ENCODE measurements at places on chromosomes 1 and 21.
A peak's percentile ranks its signal among the peaks of the same experiment; 100 is the strongest.

DNA sequence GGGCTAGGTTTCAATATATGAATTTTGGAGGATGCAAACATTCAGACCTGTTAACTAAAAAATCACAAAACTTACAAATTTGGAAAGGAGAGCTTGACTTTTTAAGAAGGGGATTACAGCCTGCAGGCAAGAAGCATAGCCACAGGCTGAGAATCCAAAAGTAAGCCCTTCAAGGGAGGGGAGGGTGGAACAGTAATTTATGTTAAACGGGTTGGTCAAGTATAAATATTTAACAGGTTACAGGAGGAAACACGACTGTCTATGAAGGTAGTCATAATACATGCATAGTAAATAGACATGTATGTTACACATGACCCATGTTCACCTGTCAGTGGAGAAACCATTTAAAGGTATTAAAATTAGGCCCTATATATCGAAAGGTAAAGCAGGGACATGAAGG lies 261.1 kb upstream of the RGS18 start:
- no peak for DNase-seq

- DNase-seq = no peak
Observed at GRCh38 chr21:44485254-44485793, 30.0 kb downstream of the LRRC3 start.

- DNase-seq = peak; percentile 80
Observed at GRCh38 chr1:46333300-46334029, 7.1 kb upstream of the NSUN4 start.

DNA sequence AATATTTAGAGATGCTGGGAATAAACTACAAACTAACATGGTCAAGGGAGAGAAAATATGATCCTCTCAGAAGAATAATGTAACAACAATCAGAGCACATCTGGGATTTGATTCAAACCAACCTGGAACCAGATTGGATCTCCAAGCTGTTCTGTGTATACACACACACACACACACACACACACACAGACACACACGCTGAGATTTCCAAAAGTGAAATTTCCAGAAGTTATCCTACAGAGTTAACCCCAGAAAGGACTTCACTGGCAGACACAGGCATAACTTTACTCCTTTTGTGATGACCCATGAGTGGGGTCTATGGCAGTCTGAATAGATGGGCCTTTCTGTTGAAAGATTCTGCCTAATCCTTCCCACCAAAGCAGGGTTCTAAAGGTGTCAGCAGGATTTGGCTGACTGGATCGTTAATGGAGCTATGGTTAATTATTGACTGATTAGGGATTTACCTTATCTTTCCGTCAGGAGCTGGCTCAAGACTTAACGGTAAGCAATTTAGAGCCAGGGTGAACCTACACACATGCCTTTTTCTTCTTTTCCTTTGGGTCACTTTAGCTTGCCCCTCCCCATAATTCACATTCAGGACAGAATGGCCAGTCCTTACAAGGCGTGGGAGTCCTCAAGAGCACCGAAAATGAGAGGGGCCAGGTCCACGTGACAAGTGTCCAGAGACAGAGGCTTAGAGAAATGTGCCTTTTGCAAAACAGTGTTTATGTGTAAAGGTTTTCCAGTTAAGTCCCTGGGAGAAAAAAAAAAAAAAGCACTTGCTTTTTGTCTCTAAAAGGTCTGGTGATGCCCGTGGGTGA lies 10.9 kb upstream of the PROX1 start:
- no peak for DNase-seq

DNA sequence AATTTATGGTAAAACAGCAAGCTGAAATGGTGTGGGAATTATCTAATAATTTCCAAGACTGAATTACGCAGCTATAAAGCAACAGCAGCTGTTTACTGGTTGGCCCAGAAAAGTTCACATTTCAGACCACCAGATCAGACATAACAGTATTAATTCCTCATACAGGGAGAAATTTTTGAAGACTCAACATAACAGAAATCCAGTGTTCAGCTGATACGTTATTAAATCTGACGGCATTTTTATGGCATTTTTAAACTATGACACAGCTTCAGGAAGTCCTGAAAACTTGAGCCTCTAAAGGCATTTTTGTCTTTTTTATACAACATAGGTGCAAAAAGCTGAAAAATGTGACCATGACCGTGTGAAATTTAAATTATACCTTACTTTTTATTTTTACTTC lies 91.2 kb downstream of the APP start:
- no peak for DNase-seq

GRCh38 chr1:67957066-67957465 lies 93.4 kb downstream of the DIRAS3 start:
- DNase-seq = no peak

- DNase-seq = no peak
Observed at GRCh38 chr1:27152829-27153548, 1.9 kb downstream of the SLC9A1 start.

GRCh38 chr1:223216531-223217205 lies 73.6 kb upstream of the TLR5 start:
- DNase-seq = no peak

DNA sequence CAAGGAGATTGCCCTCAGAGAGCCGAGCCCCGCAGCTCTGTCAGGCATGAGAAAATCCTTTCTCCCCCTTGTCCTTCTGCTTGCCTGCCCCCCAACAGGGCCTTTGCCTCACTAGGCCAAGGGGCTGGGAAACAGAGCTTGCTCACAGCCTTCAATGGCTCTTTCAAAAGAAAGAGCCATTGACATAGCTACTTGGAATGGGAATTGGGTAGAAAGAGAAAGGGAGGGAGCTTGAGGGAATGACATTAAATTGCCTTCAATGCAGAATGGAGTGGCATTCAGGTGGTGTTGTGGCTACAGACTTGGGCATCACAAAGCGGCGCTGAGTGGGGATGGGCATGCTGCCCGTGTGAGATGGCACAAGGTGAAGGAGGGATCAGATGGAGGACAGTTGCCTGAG lies 13.2 kb downstream of the SYT11 start:
- DNase-seq = no peak

- no peak for DNase-seq
Observed at GRCh38 chr1:116847688-116848531, 61.8 kb upstream of the PTGFRN start.

- DNase-seq = no peak
Observed at GRCh38 chr21:27393726-27394125, 426.8 kb upstream of the ADAMTS5 start.

DNA sequence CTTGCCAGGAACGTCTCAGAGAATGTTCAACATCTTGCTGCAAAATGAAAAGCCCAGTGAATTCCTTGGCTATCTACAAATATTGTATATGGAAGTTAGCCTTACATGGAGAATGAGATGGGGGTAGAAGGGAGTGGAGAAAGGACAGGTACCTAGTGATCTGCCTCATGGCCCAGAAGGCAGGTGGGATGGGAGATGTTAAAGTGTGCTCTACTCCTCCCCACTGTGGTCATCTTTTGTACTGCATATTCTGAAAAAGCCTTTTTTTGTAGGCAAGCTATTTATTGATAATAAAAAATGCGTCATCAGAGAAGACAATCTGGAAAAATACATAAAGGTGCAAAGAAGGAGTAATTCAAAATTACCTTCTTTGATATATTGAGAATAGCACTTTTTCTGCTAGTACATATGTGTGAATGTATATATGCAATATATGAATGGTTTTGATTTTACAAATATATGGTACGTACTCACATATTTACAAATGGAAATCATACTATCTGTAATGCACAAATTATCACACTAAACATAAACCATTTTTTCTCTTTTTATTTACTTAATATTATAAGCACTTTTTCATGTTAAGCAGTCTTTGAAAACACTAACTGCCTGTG lies 19.1 kb upstream of the SLC5A9 start:
- peak; percentile 48 for DNase-seq

DNA sequence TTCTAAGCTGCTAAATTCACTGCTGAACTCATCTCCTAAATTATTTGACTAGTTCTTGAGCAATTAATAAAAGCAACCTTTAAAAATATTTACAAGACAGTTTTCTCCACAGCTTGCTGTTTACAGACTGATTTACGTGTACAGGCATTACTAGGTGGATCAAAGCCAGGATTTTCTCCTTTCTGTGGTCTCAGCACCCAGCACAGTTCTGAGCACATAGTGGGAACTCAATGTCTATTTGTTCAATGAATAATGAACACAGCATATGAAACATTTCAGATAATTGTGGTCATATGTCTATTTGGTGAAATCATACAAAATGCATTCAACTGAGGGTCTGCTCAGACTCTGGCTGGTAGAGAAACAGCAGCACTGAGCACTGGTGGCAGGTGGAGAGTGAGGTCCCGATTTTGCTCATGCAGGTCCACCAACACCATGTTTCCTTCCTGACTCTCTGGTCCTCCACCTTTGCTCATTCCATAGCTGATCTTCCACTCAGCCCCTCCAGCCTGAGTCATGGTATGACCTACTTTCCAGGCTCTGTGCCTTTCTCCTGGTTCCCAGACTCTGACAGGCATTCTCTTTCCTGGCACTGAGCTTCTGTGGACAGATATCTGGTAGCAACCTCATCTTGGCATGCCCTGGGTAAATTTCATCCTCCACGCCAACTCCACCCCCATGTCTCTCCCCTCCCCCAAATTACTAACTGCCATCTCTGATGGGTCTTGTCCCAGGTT lies 311.3 kb downstream of the TGFB2 start:
- no peak for DNase-seq

DNA sequence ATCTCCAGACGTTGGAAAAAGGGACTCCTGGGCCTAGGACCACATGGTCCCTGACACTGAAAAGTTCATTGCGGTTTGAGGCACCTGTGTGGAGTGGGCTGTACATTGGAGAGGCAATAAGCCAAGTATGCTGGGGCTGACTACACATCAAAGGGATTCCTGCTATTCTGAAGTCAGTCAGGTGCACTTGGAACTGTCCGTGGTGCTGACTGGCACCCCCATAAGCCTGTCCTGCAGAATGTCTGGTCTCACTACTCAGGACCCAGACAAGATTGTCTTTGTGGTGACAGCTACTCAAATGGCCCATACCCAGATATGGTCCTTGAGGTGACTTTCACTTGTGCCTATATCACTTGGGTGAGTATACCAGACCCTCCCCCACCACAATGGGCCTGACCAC lies 150.6 kb downstream of the RWDD3 start:
- DNase-seq = peak; percentile 19
